ENCODE measurements at places on chromosomes 5 and 9.

- no peak for DNase-seq
These were observed 38.9 kb downstream of the AGTPBP1 start for GRCh38 chr9:85702726-85703289.

GRCh38 chr5:2207416-2208238 lies 324.9 kb upstream of the IRX4 start:
- peak; percentile 82 for DNase-seq

DNA sequence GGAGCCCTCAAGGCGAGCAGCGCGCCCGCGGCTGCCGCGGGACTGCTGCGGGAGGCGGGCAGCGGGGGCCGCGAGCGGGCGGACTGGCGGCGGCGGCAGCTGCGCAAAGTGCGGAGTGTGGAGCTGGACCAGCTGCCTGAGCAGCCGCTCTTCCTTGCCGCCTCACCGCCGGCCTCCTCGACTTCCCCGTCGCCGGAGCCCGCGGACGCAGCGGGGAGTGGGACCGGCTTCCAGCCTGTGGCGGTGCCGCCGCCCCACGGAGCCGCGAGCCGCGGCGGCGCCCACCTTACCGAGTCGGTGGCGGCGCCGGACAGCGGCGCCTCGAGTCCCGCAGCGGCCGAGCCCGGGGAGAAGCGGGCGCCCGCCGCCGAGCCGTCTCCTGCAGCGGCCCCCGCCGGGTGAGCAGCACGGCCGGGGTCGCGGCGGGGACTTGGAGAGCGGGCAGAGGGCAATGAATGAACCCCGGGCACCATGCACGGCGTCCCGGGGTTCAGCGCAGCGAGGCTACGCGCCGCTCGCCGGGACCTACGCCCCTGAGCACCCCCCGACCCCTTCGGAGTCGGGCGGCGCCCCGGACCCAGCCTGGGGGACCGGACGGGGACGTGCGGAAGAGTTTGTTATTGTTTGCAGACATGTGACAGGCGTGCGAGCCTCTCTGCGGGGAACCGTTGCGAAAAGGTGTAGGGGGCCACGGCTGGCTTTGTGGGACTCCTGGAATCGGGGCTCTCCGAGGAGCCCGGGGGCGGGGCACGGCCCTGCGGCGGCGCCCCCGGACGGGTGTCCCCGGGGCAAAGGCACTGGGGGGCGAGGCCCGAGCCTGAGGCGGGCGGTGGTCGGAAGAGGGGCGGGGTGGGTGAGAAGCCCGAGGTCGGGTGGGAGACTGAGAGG lies 553 bp downstream of the MAP3K1 start:
- DNase-seq, result peak; percentile 31

DNA sequence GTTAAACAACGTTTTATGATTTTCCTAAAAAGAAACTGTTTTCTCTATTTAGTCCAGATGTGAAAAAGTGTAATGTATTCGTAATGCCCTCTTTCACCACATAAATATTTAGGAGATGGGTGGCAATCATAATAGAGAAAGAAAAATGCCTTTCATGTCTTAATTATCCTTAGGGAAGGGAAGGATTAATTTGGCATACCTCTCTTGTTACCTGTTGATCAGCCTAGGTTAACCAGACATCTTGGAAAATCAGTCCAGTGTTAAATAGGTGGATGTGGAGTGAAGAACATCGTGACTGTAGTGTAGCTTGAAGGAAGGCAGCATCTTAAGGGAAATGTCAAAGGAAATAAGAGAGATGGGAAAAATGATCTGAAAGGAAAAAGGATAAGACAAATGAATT lies 76.2 kb downstream of the NNT start:
- no peak for DNase-seq

- no peak for DNase-seq
These were observed 7.9 kb downstream of the IRX4 start for GRCh38 chr5:1874771-1875220.

GRCh38 chr9:1058826-1059487 lies 8.8 kb downstream of the DMRT2 start:
- DNase-seq, result no peak

DNA sequence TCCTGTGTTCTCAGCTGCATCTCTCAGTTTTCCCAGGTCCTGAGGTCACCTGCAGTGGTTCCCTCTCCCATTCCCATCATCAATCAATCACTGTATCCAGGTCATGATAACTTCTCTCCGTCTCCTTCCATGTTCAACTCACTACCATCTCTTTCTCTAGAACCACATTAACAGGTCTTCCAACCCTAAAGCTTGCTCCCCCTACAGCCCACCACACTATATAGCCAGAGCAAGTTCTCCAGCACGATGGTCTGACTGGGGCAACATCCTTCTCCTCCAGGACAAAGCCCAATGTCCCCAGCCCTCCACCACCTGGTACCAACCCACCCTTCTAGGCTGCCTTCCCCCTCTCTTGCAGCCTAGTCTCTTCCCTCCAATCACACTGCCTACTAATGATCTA lies 241.6 kb downstream of the CDK5RAP2 start:
- DNase-seq, result no peak

GRCh38 chr5:136115183-136115865 lies 17.3 kb upstream of the SMAD5 start:
- DNase-seq, result no peak

GRCh38 chr9:20189871-20190270 lies 401.0 kb upstream of the SLC24A2 start:
- peak; percentile 14 for DNase-seq

- peak; percentile 82 for DNase-seq
These were observed 48.3 kb upstream of the IRX4 start for GRCh38 chr5:1930880-1931603.

GRCh38 chr5:150131978-150132694 lies 23.5 kb downstream of the PDGFRB start:
- no peak for DNase-seq

DNA sequence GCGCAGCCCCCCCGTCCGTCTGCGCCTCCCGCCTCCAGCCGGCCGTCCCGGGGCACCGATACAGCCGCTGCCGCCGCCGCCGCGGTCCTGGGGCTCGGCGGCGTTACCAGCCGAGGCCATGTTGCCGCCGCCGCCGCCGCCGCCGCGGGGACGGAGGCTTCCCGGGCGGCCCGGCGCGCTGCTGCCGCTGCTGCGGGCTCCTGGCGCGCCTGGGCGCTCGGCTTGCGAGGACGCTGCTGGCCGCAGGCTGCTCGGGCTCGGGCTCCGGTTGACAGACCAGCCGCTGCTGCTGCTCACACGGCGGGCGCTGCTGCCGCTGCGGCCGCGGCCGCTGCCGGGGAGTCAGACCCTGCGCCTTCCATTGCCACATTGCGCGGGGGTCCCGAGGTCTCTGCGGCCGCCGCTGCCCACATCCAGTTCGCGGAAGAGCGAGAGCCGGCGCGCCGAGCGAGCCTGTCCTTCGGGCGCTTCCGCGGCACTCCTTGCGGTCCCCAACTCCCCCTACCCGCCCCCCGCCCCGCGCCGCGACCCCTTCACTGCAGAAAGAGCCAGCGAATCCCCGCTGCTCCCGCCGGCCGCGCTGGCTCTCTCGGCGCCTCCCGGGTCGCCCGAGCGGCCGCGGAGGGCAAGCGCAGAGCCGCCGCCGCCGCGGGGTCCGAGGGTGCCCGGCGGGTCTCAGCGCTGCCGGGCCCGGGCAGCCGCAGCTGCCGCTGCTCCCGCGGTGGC lies 8.4 kb downstream of the PTCH1 start:
- no peak for DNase-seq

GRCh38 chr5:150142959-150143349 lies 12.7 kb downstream of the PDGFRB start:
- no peak for DNase-seq

DNA sequence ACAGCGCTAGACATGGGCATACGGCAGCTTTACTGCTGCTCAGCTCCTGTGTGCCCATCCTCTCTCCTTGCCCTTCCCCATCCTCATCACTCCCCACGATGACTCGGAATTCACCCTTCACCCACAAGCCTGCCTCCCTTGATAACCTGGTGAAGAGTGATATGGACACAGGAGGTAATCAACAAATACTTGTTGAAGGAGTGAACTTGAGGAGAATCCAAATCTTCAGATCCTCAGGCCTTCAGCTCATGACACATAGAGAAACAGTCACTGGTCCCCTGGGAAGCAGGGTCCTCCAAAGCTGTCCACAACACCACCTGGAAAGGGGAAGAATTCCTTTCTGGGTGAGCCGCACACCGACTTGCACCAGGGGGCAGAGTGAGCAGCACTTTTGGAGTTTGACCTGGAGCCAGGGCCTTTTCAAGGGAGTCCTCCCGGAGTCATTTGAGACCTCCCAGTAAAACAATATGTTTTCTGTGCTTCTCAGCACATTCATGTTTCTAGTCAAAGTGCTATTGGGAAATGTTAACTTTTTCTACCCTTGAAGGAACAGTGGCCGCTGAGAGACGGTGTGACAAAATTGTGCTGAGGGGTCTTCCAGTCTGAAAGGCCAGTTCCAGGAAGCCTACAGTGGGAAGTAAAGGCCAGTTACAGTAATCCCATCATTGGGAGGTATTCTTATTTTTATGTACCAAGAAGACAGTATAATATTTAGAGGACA lies 332.3 kb downstream of the CWC27 start:
- DNase-seq, result peak; percentile 84

GRCh38 chr9:121692606-121693387 lies 41.4 kb downstream of the DAB2IP start:
- peak; percentile 60 for DNase-seq

GRCh38 chr5:65862384-65862783 lies 64.0 kb upstream of the ERBIN start:
- no peak for DNase-seq

GRCh38 chr9:111937781-111938426 lies 41.3 kb downstream of the UGCG start:
- no peak for DNase-seq

DNA sequence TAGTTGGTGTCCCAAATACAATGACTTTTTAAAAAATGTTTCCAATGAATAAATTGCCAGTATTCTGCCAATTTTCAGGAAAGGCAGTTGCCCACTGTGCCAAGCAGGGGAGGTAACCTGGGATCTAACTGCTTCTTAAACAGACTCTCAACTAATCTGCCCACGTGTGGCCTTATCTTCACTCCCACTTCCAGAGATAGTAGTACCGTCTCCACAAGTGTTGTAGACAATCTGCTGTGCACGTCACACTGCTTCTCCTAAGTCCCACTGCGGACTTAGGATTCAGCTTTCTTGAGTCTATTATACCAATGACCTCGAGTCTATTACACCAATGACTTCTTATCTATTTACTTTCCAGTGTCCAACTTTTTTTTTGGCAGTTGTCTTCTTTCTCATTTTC lies 21.2 kb downstream of the POU4F3 start:
- DNase-seq, result no peak

- DNase-seq, result no peak
These were observed 188.9 kb downstream of the HSD17B3 start for GRCh38 chr9:96113032-96113431.

DNA sequence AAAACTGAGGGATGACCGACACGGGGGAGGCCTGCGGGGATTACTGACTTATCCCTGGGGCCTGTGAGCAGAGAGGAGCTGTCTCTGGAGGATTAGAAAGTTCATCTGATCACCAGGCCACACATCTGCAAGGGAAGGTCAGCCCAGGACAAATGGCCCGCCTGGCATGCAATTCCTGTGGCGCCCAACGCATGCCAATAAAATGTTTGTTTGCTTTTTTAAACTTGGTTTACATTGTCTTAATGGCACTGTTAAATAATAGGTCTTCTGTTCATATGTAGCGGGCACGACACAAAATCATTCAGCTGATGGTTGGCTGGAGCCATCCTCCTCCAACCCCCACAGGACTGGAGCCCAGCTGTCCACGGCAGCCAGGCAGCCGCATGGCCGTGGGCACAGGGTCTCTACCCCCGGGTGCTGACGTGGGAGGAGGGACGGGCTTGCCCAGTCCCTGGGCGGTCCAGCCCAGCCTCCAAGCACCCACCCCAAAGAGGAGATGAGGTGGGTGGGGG lies 41.0 kb upstream of the SLC12A7 start:
- DNase-seq, result no peak

GRCh38 chr9:37566716-37567115 lies 9.5 kb downstream of the FBXO10 start:
- no peak for DNase-seq

- DNase-seq, result no peak
These were observed 105.3 kb downstream of the PAX5 start for GRCh38 chr9:36928670-36929349.

- no peak for DNase-seq
These were observed 21.7 kb downstream of the TCF7 start for GRCh38 chr5:134136221-134136631.

- no peak for DNase-seq
These were observed 815.8 kb downstream of the EFNA5 start for GRCh38 chr5:106854922-106855321.

GRCh38 chr5:179180061-179180610 lies 120.0 kb downstream of the ZNF354C start:
- DNase-seq, result no peak

DNA sequence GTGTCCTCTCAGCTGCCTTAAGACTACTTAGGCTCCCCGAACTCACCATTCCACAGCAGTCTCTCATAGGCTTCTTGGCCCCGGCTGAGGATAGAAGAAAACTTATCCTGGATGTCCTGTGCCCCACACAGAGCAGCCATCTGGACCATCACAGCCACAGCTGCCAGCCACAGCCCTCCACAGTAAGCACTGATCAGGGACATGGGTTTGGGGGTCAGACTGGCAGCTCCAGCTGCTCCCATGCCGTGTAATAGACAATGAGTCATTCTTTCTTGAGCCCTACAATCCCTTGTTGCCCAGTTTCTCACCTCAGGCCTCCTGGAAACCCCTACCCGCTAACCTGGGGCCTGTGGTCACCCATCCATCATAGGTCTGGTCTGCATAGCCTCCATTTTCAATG lies 5.7 kb downstream of the CREB3 start:
- DNase-seq, result no peak

GRCh38 chr5:96852759-96853158 lies 23.5 kb upstream of the ERAP2 start:
- DNase-seq, result no peak

- no peak for DNase-seq
These were observed 4.1 kb downstream of the TRIM23 start for GRCh38 chr5:65620021-65620420.

DNA sequence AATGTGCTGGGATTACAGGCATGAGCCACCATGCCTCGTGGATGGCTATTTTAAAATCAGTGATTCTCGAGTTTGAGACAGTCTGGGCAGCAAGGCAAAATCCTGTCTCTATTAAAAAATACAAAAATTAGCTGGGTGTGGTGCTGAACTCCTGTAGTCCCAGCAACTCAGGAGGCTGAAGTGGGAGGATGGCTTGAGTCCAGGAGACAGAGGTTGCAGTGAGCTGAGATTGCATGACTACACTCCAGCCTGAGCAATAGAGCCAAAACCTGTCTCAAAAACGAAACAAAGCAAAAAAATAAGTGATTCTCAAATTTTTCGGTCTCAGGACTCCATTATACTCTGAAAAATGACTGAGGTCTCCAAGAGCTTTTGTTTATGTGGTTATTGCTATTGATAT lies 47.9 kb upstream of the HSPA9 start:
- no peak for DNase-seq

- no peak for DNase-seq
These were observed 178.2 kb downstream of the ZDHHC21 start for GRCh38 chr9:14515049-14515448.

DNA sequence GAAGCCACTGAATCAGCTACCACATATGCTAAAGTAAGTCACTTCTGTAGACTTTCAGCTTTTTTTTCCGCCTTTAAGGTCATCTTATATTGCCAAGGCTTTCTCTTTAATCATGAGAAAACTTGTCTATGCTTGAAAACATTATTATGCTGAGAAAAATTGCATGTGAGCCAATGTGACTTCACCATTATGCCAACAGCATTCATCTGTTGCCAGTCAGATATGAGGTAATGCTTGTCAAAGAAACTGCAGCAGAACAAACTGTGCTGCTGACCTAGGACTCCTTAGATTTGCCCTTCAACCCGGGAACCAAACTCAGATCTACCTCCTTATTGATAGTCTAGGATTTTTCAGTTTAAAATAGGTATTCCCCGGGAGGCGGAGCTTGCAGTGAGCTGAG lies 34.3 kb downstream of the SLC44A1 start:
- DNase-seq, result no peak
